ENCODE measurements at places on chromosomes 12 and 14. TPM values are rescaled to one million over a fixed set of nuclear protein-coding genes. Genes with fewer than 3 reads are reported as not detected.

Gene KRT77
- total RNA-seq: not detected

Gene CD163L1
- total RNA-seq: 27.0 TPM

Gene ALX1
- not detected for total RNA-seq

Gene SINHCAF
- total RNA-seq: 179 TPM

Gene CCDC177
- total RNA-seq: not detected

Gene CLEC9A
- total RNA-seq: not detected

DNA sequence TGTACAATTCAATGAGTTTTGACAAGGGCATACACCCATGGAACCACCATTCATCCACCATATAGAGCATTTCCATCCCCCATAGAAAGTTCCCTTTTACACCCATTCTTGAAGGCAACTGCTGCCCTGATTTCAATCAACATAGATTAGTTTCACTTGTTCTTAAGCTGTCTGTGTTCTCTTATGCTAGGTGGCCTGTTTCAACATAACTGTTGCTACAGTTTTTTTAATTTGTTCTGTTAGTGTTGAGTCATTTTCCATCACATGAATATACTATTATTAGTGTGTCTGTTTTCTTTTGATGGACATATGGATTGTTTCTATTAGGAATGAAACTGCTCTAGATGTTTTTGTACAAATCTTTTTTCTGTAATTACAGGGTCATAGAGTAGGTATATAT lies 123.4 kb downstream of the PTPRQ start:
- H3K36me3 ChIP-seq: no peaks in the 10 kb centered on the region
- DNase-seq: no peak
- no peak overlapping the region for H3K27ac ChIP-seq
- H3K27me3 ChIP-seq: no peaks in the 10 kb centered on the region
- no peaks in the 10 kb centered on the region for H3K4me1 ChIP-seq

DNA sequence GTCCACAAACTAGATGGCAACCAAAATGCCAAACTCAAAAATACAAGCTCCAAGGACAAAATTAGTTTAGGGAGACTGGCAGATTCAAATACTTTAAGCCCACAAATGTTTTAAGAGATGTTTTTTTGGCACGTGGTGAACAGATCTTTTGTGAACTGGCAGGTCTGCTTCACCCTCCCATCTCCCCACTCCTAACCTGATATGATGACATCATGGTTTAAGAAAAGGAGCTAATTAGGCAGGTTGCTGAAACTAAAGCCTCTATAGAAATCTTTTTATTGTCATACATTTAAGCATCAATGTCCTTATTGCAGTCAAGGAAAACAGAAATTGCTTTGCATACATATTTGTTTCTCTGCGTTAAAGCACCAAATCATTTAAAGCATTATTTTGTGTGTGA lies 5.8 kb downstream of the LRIG3 start:
- no peak overlapping the region for H3K4me3 ChIP-seq
- H3K4me1 ChIP-seq: peaks cover 4% of the 10 kb centered on the region
- H3K36me3 ChIP-seq: no peaks in the 10 kb centered on the region
- H3K27me3 ChIP-seq: no peaks in the 10 kb centered on the region
- DNase-seq: no peak
- no peak overlapping the region for H3K27ac ChIP-seq

DNA sequence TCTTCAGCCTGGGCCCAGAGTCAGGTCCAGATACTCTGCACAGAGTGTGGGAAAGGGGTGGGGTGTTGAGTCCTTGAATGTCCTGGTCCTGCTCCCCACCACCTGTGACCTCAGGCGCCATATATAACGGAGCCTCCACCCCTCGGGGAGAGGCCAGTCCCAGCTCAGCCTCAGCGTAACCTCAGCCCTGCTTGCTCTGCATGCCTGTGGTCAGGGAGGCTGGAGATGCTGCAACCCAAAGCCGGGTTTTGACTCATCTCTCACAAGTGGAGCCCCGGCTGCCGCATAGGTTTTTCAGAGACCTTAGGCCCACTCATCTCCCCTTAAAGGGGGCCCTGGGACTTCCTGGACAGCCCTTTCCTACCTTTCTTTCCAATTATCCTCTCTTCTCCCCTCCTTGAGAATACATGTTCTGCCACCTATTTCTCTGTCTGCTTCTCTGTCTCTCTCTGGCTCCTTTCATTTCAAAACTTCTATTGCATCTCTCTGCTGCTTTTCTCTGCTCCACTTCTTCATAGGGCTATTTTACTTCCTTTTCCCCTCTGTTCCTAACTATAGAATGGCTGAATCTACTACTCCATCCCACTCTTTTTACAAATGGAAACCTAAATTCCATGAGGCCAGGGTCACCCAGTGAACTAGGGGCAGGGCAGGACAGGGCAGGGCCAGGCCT lies 1.2 kb downstream of the ITGB7 start:
- no peak overlapping the region for H3K4me3 ChIP-seq
- H3K4me1 ChIP-seq: peaks cover 13% of the 10 kb centered on the region
- no peak for DNase-seq
- no peak overlapping the region for H3K27ac ChIP-seq

DNA sequence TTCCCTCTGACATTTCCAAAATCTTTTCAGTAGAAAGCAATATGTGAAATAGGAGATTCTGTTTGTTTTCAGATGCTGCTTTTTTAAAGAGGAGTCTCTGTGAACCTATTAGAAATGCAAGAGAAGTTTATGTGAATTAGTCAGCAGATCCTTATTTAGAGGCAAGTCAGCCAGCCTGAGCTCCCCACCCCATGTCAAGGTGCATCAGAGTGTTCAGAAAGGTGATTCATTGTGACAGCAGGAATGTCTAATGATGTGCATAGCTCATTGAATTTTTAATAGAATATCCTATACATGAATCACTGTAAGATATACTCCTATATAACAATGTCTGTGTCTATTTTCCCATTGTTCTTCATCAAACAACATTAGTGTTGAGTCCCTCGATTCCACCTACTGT lies 1222.4 kb upstream of the USP15 start:
- no peaks in the 10 kb centered on the region for H3K4me1 ChIP-seq
- no peak overlapping the region for H3K27ac ChIP-seq
- no peak for DNase-seq
- H3K27me3 ChIP-seq: no peaks in the 10 kb centered on the region
- no peak overlapping the region for H3K4me3 ChIP-seq

DNA sequence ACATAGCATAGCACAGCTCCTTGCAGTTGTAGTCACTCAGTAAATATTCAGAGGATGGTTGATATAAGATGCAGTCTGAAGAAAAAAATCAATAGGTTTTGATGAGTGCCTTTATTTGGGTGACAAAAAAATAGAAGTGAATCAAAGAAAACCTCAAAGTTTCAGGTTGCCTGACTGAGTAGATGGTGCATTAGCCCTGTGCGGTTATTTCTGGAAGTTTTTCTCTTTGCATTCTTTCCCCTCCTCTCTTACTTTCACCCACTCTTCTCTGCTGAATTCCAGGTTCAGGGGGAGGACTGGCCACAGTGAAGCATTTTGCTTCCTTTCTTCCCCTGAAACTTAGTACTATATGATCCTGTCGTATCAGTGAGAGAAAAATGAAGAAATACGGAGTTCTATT lies 28.6 kb downstream of the TRHDE start:
- no peak for DNase-seq
- no peak overlapping the region for H3K27ac ChIP-seq
- H3K36me3 ChIP-seq: no peaks in the 10 kb centered on the region
- H3K27me3 ChIP-seq: no peaks in the 10 kb centered on the region

- no peak overlapping the region for H3K27ac ChIP-seq
- no peak for DNase-seq
- H3K27me3 ChIP-seq: no peaks in the 10 kb centered on the region
Observed at GRCh38 chr14:67396381-67396970, 15.5 kb downstream of the PLEK2 start.

- H3K27ac ChIP-seq: no peak overlapping the region
- H3K36me3 ChIP-seq: no peaks in the 10 kb centered on the region
- H3K27me3 ChIP-seq: no peaks in the 10 kb centered on the region
Observed at GRCh38 chr12:47411966-47412365, 293.9 kb downstream of the RPAP3 start.

- no peaks in the 10 kb centered on the region for H3K4me1 ChIP-seq
Observed at GRCh38 chr14:56742391-56742878, 67.8 kb downstream of the OTX2 start.
